ENCODE measurements at places on chromosomes 13 and 19. TPM values are rescaled to one million over a fixed set of nuclear protein-coding genes. Genes with fewer than 3 reads are reported as not detected.
A peak's percentile ranks its signal among the peaks of the same experiment; 100 is the strongest.

DNA sequence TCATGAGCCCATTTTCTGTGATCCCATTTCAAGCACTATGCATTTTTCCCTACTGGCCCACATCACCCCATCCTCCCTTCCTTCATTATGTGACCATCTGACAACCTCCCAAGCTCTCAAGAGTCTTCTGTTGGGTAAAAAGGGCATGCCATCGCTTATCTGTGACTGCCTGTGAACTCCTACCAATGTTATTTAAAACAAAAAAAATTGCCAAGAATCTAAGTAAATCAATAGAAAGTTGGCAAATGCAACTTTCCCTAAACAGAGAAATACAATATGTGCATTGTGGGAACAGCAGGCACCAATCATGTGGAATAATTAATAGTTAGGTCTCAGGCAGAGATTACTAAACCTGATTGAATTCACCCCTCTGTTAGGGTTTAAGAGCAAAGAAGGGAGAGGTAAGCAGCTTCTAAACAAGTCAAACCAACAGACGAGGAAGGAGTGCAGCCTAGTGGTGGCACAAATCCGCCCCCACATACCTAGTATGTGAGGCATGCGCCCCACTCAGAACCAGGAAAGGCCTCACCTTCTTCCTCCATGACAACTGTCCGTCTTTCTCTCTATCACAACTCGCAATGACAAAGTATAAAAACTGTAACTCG is 29.8 kb downstream of the DZIP1 start:
- DNase-seq: no peak

GRCh38 chr19:2962018-2962670 is 15.2 kb upstream of the TLE6 start:
- DNase-seq: no peak

DNA sequence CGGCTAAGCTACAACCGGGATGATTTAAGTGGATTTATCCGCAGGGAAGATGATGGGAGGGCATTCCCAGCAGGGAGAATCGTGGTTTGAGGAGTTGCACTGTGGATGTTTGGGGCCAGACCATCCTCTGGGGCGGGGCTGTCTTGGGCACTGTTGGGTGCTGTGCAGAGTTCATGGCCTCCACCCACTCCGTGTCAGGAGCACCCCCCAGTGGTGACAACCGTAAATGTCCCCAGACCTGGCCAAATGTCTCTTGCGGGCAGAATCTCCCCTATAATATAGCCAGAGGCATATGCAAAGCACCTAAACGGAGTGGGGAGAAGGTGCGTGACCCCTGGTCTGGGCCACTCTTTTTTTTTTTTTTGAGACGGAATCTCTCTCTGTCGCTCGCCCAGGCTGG is 40.2 kb downstream of the SMIM24 start:
- peak; percentile 63 for DNase-seq

DNA sequence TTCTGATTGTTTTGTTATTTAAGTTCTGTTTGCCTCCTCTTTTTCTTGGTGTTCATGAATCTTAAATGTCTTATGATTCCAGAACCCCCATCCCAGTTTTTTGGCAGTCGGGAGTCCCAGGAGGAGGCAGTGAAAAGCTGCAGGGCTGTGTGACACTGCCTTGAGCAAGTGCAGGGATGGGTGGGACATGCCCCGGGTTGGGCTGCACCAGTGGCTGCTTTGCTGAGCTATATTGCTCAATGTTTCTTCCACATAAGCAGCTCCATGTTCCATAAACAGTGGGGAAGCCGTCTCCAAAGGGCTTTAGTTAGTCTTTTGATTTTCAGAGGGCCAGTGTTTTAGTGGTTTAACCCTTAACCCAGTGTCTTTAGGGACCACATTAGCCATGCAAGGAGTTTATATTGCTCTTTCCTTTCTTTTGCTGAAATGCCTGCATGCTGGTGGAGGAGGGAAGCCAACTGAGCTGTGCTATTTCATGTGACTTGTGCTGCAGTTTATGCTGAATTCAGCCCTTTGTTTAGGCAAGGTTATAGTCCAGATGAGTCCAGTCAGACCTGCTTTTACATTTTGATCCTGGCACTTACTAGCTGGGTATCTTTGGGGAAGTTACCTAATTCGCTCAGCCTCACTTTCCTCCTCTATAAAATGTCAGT is 13.1 kb downstream of the ATP8A2 start:
- DNase-seq: no peak

DNA sequence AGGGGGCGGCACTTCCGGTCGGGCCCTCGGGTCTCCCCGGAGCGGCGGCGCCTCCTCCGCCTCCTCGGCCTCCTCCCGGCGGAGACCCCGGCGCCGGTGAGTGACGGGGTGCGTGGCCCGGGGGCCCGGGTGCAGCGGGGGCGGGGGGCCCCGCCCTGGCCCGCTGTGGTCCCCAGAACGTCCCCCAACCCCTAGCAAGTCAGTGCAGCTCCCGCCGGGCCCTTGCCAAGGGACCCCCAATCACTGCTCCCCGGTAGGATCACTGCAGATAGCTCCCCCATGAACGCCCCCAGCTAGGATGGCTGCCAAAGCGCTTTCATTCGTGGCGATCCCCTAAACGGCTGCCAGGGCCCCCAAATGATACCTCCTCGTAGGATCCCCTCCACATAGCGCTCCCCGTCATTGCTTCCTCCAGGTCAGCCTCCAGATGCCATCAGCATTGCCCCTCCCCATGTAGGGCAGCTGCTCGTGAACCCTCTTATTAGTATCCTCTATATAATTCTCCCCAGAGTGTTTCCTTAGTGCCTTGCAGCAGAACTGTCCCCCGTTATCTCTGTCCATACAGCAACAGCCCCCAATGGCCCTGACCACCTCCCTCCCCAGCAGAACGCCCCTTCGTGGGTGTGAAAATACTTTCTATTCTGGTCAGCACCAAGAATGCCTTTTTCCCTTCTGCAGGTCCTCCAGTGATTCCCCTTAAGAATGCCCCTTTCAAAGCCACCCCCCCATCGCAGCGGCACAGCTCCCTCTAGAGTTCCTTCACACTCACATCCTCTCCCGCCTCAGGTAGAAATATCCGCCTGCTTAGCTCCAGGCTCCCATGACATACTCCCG is at the start of gene ZNF865:
Gene ZNF865, plus strand, starts transcription at position 11 of the 834 bp plus-strand sequence. CDS start 7,972 bp downstream, outside the sequence.
- DNase-seq: peak; percentile 62

DNA sequence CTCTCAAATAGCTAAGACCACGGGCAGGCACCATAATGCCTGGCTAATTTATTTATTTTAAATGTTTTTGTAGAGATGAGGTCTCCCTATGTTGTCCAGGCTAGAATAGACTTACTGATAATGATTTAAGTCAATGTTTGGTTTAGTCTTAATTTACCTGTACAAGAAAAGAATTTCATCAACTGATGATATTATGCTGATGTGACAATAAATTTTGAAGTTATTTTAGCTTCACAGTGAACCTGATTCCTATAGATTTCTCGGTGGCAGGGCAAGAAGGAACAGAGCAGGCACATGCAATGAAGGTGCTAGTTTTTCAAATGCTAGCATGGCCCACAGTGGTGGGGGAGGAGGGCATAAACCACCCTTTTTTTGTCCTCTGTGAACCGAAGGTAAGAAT is 42.6 kb upstream of the CBY2 start:
- no peak for DNase-seq

- no peak for DNase-seq
Observed at GRCh38 chr19:45090606-45091005, 2.4 kb upstream of the PPP1R37 start.

DNA sequence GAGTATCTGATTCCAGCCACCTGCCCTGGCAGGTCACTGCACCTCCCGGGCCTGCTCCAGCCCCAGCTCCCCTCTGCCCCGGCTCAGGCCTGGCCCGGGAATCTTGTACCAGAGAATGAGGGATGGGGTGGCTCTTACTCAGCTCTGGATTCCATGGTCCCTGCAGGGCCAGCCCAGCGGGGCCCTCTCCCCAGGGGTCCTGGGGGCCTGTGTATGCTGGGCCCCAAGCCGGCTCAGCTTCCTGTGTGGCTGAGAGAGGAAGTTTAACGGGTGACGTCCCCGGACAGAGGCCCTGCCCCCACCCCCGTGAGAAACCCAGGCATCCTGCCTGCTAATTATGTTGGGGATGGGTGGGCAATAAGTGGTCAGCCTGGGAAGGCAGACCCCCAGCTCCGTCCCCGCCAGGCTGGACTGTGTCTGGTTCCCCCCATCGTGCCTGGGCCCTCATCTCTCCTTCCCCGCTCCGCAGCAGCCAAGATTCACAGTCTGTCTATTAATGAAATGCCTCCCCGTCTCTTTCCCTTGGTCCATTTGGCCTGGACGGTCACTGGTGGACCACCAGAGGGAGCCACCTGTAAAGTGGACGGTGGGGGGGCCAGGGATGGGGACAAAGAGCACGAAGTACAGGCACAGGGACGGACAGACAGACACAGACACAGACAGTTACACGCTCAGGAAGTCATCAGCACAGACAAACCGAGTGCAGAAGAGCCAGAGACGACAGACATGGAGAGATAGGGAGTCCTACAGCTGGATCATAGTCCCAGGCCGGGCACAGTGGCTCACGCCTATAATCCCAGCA is at the start of gene DENND1C:
Gene DENND1C, minus strand, starts transcription at position 247 of the 802 bp plus-strand sequence. Its CDS starts 92 bp downstream, at position 155.
- no peak for DNase-seq

- no peak for DNase-seq
Observed at GRCh38 chr13:93450761-93451160, 224.2 kb downstream of the GPC6 start.

- no peak for DNase-seq
Observed at GRCh38 chr13:40252241-40252640, 414.2 kb downstream of the FOXO1 start.

- no peak for DNase-seq
Observed at GRCh38 chr19:32876919-32877285, 7.3 kb upstream of the SLC7A9 start.

Gene ATP4A
- not detected for total RNA-seq

Gene ZNF99
- total RNA-seq: 0.09 TPM

Gene CTXN1
- total RNA-seq: 0.14 TPM

Gene CEACAM1
- total RNA-seq: 19.0 TPM

Gene FAM216B
- total RNA-seq: not detected

Gene TMEM86B
- 13.7 TPM for total RNA-seq

Measured in liver (tissue), 10 donors.